ENCODE measurements at places on chromosomes 1 and 21.

DNA sequence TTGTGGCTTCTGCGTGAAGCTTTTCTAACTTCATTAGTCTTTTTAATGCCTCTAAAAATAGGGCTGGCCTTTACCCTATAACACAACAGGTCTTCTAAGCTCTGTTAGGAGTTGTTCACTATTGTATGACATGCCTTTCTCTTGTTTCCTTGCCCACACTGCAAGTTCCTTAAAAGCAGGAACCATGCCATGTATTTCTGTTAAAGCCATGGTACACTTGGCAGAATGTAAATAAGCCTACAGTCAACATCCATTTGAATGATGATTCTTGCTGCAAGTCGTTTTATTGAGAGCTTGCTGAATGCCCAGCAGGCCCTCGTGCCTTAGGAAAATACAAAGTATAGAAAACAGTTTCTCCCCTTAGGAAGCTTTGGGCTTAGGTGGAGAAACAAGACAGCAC is 214.6 kb downstream of the DUSP10 start:
- DNase-seq = no peak

- DNase-seq = peak; percentile 73
Observed at GRCh38 chr1:25616095-25616986, at the start of gene MAN1C1. Gene MAN1C1 (plus strand): TSS chr1:25616791. CDS start chr1:25617798, 1,007 bp downstream.

DNA sequence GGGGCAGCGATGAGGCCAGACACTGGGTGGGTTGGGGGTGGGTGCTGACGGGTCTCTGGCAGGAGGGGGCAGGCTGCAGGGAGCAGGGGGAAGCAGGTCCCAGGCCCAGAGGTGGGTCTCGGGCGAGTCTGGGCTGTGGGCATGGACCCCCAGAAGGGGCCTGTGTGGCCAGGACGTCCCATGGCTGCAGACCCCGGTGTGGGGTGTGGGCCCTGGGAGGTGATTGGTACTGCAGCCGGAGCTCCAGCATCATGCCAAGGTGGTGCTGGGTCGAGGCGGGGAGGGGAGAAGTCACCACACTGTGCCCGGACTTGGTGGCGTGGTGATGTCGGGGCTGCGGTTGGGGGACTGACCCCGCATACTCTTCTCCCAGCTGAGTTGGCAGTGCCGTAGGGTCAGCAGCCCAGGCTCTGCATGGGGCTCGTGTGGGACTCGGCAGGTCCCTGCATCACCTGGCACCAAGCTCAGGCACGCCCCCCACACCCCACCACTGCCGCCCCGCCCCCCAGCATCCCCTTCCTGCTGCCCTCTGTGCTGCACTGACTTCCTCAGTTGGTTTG is 31.2 kb downstream of the PRKCZ start:
- DNase-seq = no peak

DNA sequence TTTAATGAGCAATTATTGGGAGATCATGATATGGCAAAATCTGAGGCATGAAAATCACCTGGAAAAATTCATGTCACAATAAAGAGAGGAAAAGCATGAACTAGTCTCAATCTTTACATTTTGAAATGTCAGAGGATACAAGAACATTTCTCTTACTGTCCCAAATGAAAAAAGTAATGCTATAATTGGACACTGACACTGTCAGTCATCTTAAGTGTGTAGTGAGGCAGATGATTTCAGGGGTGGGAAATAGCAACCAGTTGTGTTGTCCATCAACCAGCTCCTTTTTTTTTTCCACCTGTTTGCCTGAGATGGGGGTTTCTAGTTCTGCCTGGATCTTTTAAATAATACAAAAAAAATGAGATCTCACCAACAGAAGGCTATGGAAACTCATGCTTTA is 646.2 kb downstream of the KCNT2 start:
- no peak for DNase-seq

GRCh38 chr1:226187380-226187779 is 839 bp upstream of the ACBD3 start:
- DNase-seq = no peak

DNA sequence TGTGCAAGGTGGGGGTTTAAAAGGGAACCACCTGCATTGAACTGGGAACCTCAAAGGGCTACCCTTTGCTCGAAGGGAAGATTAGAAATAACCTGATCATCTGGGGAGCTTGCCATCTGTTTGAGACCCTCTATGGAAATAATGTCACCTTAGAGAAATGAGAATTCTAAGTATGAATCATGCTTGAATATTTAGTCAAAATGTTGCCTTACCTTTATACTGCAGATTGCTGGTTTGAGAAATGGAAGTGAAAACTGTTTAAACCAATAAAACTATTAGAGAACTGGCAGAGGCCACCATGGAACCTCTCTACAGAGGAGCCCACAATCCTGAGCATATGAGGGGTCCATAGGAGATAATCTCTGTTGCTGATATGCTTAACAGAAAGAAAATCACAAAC is 131.2 kb upstream of the FAM78B start:
- no peak for DNase-seq

DNA sequence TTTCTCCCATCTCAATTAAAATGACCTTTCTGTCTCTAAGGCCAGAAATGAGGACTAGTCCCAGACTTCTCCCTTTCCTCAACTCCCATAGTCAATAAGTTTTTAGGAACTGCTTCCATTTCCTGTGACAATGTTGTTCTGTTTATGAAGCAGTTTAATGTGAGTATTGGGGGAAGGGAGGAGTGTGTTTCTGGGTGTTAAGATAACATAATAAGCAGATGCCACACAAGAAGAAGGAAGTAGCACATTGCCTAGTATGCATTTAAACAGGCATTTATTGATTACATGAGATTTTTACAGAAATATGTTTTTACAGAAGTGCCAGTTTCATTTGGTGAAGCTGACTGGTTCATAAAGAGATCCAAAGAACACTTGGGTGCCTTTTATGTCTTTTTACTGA is 65.6 kb upstream of the TNR start:
- DNase-seq = no peak

DNA sequence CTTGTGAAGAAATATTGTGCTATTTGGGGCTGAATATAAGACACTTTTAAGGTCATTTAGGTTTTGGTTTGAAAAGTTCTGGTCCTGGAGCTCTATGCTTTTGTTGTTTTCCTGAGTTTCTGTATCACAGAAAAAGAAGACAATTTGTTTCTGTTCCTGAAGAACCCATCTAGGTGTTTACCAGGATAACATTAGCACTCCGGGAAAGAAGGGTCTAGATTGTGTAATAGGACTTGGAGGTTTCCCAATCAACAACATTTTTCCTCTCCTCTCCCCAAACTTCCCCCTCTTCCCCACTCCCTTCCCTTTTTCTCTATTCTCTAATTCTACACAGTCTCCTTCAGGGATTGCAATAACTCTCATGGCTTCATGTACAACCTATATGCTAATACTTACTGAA is 78.7 kb downstream of the PTPRC start:
- DNase-seq = no peak

GRCh38 chr1:248825136-248825535 is 579 bp downstream of the SH3BP5L start:
- DNase-seq = no peak
